Activated CD8-positive, alpha-beta memory T cell treated with anti-CD3 and anti-CD28 coated beads, Interleukin-2, amount 50 U/mL, for 4 hours (primary cell): ENCODE measurements at places on chromosomes 16 and 17.
A peak's percentile ranks its signal among the peaks of the same experiment; 100 is the strongest.

DNA sequence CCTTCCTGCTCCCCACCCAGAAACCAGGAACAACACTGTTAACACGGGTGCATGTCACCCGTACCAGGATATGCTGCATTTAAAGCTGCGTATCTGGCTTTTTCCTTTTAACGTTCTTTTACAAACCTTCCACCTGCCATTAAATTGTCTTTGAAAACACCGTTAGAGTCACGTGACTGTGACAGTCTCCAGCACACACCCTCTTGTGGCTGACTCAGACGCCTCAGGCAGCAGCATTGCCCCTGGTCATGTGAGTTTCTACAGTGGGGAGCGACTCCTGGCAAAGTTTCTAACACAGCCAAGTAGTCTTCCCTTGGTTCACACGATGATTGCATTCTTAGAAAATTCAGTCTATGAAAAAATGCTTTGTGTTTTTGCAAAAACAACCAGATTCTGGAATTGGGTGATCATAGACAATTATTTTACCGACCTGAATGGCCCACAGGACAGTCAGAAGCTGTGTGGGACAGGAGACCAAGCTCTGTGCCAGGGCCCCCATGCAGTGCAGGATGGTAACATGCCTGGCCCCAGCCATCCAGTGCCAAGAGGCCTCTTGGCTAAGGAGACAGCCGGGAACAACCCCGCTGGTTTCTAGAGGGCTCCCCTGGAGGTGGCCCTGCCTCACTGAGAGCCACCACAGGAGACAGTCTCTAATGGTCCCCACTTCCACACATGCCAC, 199.1 kb downstream of the KATNIP start:
- DNase-seq = peak; percentile 28

GRCh38 chr17:80116276-80116920, 15.0 kb downstream of the GAA start:
- DNase-seq = no peak

- no peak for DNase-seq
Observed at GRCh38 chr17:37359682-37360188, 16.1 kb upstream of the C17orf78 start.

- DNase-seq = no peak
Observed at GRCh38 chr16:14418795-14419225, 211.2 kb downstream of the PARN start.

DNA sequence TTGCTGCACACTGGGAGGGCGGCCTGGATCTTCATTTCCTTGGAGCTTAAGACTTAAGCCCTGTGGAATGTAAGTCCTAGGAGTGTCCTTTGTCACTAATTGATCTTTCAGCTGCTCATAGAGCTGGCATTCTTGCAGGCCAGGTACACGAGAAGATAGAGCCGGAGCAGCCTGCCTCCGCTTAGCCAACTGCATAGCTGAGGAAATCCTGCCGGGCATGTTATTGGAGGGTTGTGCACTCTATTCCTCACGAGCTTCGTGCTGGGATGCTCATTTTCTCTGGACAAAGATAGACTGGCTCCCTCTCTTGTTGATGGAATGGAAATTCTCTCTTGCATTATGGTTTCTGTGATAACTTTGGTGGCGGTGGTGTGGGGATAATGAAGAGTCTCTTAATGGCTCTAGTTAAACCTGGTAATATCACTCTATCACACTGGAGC, 76.9 kb downstream of the RPA1 start:
- no peak for DNase-seq

- no peak for DNase-seq
Observed at GRCh38 chr16:57036315-57036714, 47.0 kb downstream of the NLRC5 start.

GRCh38 chr16:1512774-1513173, 19.6 kb downstream of the TELO2 start:
- no peak for DNase-seq

GRCh38 chr17:57662644-57663308, 82.3 kb downstream of the CCDC182 start:
- DNase-seq = no peak

- no peak for DNase-seq
Observed at GRCh38 chr17:20174588-20175265, 165.6 kb downstream of the SPECC1 start.

DNA sequence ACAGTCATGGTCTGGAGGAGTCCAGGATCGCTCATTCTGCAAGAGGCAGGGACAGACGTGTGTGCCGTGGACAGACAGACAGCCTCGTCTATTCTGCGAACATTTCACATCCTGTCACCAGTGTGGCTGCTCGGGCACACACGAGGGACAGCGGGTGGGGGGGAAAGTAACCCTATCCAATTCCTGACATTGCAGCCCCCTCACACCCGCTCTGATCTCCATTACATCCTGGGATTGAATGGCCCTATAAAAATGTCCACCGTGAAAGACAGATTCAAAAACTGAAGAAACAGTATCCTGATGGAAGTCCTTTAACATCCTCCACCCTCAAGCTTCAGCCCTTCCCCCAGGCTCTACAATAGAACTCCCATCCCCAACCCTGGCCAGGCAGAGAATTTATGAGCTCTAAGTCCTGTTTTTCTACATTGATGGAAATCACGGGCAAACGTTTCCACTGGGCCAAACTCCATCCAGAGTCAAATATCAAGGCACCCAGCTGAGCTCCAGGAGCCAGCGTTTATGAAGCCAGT, 39.4 kb downstream of the HS3ST3A1 start:
- DNase-seq = no peak

DNA sequence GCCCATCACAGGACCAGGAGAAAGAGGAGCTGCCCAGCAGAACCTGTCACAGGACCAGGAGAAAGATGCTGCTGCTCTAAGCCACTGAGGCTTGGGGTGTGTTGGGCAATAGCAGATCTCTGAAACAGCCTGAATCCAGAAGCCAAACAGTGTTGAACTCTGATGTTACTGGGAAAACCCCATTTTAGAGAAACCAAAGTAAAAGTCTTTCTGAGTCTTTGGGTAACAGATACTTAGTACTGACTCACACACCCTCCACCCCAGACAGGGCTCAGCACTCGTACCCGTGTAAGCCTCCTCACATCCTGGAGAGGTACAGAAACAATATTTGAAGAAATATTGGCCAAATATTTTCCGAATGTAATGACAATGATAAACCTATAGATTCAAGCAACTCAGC, 82.8 kb upstream of the GNG13 start:
- no peak for DNase-seq

DNA sequence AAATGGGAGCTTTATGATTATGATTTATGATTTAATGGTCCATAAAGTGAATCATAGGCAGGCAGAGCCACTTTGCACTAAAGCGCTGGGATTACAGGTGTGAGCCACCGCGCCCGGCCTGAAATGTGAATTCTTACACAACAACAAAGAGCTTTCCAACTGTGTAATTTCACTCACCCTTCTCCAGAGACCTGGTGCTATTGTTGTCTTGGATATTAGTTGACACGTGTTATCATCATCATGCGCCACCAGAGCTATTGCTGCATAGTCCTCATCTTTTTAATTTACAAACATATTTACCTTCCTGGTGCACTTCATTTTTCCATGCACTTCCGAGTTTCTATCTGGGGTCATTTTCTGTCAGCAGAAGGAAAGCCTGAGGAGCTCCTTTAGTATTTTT, 4.8 kb upstream of the UTS2R start:
- no peak for DNase-seq

DNA sequence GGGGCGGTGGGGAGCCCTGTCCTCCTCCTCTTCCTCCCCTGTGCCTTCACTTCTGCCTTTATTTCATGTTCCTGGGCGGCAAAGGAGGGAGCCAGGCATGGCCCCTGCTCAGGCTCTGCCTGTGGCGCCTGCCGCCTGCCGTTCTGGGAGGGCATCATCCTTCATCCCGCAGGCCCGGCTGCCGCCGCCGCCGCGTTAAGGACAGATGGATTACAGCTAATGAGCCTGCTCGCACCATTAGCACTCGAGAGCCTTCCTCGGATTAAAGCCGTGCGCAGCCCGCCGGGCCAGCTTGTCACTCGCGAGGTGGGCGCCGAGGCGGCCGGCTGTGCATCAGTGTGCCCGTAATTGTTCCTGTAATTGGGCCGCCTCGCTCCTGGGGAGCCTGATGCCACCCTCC, 127.7 kb upstream of the GSE1 start:
- DNase-seq = no peak

- DNase-seq = no peak
Observed at GRCh38 chr17:79053251-79053925, 21.2 kb upstream of the ENGASE start.

GRCh38 chr16:68406458-68407152, 41.7 kb downstream of the SMPD3 start:
- DNase-seq = no peak

GRCh38 chr16:71276589-71277334, 12.4 kb downstream of the CMTR2 start:
- DNase-seq = no peak

GRCh38 chr16:31479751-31480150, 3.2 kb upstream of the SLC5A2 start:
- no peak for DNase-seq

GRCh38 chr17:63622574-63623390, 565 bp downstream of the MAP3K3 start:
- peak; percentile 59 for DNase-seq

DNA sequence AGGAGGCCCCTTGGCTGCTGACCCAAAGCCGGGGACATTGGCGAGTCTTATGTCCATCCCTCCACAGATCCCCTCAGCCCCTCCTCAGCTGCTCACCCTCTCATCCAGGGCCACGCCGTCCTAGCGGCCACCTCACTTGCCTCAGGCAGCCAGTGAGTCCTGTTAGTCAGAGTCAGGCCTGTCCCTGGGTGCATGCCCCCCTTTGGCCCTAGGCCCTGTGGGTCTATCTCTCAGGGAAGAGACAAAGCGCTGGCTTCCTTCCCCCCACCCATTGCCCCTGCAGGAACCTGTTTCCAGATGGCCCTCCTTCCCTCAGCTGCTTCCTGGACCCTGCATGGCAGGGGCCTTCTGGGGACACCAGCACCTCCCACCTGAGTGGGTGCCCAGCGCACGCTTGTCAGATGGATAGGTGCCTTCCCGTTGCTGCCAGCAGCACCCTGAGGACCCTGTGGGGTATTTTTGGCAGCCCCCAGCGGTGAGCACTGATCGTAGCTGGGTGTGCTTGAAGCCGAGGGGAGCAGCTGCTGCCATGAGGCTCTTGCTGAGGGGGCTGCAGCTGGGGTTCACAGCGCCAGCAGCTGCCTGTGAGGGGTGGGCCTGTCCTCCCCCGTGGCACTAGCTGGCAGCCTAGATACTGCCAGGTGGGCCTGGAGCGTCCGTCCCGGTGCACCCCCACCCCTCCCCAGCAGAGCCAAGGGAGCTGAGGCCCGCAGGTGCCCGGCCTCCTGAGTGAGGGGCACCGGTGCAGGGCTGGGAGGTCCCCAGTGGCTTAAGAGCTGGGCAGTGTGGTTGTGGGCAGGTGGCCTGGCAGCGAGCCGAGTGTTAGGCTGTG, 8.4 kb downstream of the DBNDD1 start:
- DNase-seq = no peak

- DNase-seq = peak; percentile 24
Observed at GRCh38 chr17:65055280-65055707, 1.2 kb downstream of the GNA13 start.

DNA sequence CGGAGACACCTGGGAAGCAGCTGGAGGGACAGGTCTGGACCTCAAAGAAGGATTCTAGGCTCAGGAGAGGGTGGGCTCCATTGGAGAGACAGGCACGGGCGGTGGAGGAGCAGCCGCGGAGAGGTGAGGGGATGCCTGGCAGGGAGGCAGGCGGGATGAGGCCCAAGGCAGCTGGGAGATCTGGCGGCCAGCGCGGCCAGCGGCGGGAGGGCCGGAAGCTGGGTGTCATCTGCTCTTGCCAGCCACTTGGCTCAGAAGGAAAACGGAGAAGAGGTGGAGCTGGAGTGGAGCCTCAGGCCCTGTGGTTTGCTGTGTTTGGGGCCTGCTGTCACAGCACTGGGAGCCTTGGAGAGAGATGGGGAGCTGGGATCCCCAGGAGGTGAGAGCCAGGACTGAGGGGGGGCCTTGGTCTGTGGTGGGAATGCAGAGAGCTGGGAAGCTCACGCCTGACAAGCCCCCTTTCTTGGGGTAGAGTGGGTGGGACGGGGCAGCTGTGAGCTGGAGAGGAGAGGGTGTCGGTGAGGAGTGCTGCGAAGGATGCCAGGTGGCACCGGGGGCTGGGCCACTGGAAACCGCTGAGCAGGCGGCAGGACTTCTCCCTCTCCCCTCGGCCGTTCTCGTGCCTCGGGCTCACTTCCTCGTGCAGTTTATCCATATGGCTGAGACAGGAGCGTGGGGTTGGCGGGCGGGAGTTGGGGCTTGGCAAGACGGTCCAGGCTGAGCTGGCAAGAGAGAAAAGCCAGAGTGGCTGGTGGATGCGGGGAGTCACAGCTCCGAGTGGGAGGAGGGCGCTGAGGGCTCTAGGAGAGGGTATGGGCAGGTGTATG, 8.0 kb downstream of the TBC1D24 start:
- DNase-seq = no peak

GRCh38 chr17:80030730-80031410, 4.8 kb downstream of the TBC1D16 start:
- no peak for DNase-seq

DNA sequence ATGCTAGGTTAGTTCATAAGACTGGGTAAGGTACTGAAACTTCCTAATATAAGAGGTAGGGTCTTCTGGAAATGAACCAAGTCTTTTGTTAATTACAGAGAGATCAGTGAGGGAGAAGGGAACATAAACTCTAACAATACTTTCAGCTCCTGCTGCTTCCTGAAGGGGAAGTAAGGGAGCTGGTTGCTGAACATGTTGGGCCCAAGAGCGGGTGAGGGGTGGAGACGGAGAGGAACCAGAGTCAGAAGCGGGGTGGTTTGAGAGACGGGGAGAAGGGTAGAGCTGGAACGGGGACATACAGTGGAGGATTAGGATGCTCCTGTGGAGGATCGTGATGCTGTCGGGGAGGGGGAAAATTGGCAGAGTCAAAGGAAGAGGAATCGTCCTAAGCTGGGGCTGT, 11.5 kb upstream of the ZNF747 start:
- no peak for DNase-seq

GRCh38 chr16:68713361-68713760, 23.7 kb upstream of the CDH1 start:
- DNase-seq = no peak

DNA sequence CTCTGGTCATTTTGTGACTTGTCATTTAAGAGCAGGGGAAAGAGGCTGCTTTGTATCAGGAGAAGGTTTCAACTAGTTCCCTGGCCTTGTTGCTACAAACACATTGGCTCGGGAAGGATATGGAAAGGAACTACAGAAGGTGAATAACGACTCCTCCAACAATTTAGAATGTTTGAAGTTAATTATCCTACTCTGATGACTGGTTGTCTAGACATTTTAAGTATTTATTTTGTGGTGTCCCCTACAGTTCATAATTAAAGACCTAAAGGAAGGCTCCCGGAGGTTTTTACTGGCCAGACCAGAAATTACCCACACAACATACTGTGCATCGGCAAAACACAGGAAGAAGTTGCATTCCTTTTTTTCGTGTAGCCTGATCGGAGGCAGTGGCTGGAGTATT, 515.8 kb upstream of the SALL1 start:
- no peak for DNase-seq
